Fibroblast of the aortic adventitia (primary cell): ENCODE measurements at places on chromosomes 13 and 19. TPM values are rescaled to one million over a fixed set of nuclear protein-coding genes. Genes with fewer than 3 reads are reported as not detected.

IRF3 gene
- total RNA-seq = 33.3 and 106 TPM in 2 replicates

DNA sequence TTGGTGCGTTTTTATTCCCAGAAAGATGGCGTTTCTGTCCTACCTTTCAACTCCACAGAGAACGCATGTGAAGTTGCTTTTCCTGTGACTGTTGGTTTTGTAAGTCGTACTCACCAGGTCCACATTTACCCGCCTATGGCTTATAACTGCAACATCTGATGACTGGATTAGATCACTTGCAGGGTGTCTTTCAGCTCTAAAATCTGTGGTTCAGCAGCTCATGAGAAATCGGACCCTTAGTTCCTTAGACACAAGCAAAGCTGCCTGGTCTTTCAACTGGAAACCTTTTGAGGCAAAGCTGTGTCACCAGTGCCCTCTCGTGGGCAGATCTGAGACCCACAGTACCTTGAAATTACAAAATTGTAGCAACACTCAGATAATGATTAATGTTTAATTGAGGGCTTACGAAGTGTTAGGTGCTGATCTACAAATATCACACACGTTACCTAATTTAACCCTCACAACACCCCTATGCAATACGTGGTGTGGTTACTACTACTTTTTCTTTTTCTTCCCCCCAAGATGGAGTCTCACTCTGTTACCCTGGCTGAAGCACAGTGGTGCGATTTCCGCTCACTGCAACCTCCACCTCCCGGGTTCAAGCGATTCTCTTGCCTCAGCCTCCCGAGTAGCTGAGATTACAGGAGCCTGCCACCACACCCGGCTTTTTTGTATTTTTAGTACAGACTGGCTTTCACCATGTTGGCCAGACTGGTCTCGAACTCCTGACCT lies 65.4 kb downstream of the RUBCNL start:
- DNase-seq = peak; percentile 82

- DNase-seq = no peak
Observed at GRCh38 chr19:53007606-53008005, 6.1 kb upstream of the ERVV-1 start.

DNA sequence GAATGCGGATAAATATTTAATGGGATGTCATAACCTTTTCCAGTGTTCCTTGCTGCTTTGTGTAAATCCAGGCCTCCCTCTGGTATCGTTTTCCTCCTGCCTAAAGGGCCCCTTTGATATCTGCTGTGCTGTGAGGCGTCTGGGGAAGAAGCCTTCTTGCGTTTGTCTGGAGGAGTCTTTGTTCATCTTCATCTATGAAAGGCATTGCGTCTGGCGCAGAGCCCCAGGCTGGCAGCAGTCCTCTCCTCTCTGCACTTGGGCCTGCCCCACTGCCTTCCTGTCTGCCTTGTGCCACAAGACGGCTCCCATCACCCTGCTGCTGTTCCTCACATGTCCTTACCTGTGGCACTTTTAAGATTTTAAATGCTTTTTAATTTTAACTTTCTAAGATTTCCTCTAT lies 9.8 kb downstream of the PROZ start:
- DNase-seq = no peak
